ENCODE measurements at places on chromosomes 12 and 14. TPM values are rescaled to one million over a fixed set of nuclear protein-coding genes. Genes with fewer than 3 reads are reported as not detected.

The NINJ2 gene
- 3.2 TPM for polyA plus RNA-seq

GRCh38 chr12:93360688-93361087, 17.0 kb upstream of the NUDT4 start:
- DNase-seq: no peak

GRCh38 chr12:9951026-9951675, 19.0 kb upstream of the CLEC2A start:
- no peak for DNase-seq

DNA sequence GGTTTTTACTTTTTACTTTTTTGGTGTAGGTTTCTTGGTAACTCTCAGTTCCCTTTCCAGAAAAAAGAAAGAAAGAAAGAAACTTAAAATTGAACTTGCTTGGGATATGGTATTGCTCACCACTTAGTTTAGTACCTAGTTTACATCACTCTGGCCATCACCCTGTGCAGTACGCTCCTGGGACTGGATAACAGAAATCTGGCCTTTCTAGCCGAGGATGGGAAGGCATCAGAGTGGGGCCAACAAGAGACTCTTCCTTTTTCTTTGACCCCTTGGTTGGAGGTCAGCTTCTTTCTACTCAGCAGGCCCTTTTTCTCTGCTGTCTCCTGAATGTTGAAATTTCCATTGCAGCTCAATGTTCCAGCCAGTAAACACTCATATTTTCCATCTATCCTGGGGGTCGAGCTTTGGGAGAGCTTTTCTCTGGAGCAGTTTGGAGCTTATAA, 156.6 kb downstream of the TGFB3 start:
- peak; percentile 84 for DNase-seq

DNA sequence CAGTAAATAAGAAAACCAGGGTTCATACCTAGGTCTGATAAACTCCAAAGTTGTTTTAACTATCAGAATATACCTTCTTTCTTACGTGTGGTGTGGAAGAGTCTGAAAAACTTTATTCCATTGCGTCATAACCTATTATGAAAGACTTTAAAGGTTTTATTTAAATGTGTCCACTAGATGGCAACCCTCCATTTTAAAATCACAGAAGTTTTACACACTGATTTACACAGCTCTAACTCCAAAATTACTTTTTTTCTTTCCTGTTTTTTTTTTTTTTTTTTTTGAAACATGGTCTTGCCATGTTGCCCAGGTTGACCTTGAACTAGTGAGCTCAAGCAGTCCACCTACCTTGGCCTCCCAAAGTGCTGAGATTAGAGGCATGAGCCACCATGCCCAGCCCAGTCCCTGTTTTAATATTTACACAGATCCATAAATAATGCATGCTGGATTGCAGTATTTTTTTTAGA, 17.3 kb upstream of the TMPRSS12 start:
- DNase-seq: peak; percentile 71
